ENCODE measurements at places on chromosomes 11 and 22.

DNA sequence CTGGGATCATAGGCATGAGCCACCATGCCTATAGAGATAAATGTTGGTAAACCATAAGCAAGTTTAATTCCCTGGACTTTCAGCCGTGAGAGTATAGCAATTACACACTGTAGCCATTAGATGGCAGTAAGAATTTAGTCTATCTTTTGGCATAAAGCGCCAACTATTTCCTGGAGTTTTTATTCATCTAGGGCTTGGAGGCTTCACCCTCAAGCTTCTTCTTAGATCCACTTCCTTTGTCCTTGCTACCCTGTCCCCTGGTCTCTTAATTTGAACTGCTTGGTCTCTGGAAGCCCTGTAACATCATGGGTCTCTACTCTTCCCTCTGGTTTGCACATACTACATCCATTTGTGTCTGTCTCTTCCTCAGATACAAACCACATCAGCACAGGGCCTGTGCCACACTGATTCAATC lies 38.2 kb downstream of the OR10A6 start:
- DNase-seq: peak; percentile 54

GRCh38 chr11:86301742-86302091 lies 323 bp upstream of the HIKESHI start:
- no peak for DNase-seq

DNA sequence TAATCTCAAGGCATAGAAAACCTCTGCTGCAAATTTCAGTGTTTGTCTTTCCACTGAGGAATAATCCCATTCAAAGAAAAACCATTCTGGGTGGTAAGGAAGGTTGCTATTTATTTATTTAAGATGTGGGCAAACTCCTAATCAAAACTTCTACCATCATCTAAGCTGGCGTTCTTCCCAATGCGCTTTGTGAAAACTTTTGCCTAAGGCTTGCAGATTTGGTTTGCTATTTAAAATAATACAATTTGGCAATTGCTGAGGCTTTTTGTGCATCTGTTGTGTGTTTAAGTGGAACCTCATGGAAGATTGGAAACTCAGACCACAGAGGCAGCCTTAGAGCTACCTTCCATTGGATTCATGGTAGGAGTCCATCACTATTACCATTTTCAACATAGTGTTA lies 309.0 kb downstream of the BLID start:
- DNase-seq: peak; percentile 29

- DNase-seq: no peak
Measured at GRCh38 chr11:8221917-8222495, 41.7 kb downstream of the LMO1 start.

DNA sequence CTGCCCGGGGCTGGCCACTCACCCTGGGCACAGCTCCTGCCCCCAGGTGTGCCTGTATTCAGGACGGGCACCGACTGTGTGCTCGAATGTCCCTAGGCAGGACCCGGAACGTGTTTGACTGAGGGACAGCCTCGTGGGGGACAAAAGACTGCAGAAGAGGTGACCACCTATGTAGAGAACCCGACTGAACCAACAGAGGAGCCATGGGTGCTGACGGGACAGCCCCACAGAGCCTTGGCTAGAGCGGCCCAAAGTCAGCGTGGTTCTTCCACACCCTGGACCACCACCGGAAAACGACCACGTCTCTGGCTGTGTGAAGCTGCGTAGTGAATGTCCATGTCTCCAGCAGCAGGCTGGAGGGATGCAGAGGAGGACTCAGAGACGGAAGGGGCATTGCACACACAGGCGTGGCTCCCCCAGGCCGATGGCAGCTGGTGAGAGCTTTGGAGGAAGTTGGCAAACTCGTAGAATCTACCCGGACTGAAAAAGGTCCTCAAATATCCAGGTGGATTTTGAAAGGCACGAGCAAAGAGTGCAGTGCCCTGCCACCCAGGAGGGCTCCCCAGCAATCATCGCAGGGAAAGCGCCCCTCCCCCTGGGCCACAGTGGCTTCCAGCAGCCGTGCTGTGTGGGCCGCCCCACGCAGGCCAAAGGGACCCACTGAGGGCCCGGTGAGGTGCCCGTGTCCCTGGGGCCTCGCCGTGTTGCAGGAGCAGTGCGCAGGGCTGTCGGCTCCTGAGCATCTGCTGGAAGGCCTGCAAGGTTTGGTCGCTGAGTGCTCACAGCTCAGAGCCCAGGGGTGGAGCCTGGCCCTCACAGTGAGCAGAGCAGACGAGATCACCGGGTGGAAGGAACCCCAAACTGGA lies 17.5 kb upstream of the MUC5B start:
- no peak for DNase-seq

DNA sequence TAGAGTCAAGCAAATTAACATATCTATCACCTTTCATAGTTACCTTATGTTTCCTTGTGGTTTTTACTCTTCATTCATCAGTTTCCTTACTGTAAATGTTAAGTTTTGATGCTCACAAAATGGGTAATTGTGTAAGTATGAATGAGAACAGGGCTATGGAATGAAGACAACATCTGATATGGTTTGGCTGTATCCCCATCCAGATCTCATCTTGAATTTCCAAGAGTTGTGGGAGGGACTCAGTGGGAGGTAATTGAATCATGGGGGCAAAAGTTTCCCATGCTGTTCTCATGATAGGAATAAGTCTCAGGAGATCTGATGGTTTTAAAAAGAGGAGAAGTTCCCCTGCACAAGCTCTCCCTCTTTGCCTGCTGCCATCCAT lies 107.6 kb downstream of the CCDC34 start:
- DNase-seq: peak; percentile 60

DNA sequence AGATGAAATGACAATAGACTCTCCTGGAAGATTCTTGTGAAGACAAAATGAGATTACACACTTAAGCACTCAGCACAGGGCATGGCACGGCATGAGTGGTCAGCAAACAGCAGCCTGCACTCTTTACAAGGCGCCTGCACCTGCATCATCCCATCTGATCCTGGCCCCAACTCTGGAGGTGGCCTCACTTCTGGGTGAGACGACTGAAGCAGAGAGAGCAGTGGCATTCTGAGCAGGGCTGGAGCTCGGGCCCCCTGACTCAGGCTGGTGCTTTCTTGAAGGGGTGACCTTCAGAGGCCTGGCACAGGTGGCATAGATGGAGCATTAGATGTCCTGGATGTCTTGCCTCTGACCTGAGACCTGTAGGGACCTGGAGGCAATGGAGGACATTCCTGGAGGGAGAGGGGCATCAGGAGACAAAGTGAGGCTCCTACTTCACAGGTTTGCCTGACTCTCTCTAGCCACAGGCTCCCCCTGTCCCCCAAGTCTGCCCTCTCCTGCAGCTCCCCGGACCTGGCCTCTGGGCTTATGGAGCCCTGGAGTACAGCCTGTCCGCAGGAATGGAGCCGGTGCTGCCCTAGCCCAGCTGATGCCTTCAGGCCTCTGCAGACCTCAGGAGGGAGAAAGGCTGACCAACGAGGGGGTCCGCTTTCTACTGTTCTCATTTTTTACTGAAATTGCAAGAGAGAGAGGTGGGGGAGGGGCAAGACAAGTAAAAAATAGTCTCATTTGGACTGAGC lies 65.5 kb upstream of the THY1 start:
- DNase-seq: no peak

DNA sequence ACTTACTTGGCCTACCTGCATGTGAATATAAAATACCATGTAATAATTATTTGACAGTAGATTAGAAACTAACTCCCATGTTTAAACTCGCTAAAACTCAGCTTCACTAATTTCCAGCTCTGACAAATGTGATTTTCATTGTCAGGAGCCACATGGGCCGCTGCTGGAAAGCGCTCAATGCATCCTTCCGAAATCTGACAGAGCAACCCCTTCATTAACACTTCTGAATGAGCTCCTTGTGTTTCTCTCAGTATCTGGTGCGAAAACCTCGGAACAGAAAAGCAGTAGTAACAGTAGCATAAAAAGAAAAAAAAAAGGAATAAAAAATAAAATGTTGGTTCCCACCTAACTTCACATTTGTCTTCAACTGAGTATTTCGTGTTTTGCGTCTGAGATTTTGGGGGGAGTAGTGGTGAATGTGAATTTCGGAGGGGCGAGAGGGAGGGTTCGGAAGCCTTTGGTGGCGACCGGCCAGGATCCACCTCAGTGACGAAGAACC lies 710 bp downstream of the MTCH2 start:
- no peak for DNase-seq

DNA sequence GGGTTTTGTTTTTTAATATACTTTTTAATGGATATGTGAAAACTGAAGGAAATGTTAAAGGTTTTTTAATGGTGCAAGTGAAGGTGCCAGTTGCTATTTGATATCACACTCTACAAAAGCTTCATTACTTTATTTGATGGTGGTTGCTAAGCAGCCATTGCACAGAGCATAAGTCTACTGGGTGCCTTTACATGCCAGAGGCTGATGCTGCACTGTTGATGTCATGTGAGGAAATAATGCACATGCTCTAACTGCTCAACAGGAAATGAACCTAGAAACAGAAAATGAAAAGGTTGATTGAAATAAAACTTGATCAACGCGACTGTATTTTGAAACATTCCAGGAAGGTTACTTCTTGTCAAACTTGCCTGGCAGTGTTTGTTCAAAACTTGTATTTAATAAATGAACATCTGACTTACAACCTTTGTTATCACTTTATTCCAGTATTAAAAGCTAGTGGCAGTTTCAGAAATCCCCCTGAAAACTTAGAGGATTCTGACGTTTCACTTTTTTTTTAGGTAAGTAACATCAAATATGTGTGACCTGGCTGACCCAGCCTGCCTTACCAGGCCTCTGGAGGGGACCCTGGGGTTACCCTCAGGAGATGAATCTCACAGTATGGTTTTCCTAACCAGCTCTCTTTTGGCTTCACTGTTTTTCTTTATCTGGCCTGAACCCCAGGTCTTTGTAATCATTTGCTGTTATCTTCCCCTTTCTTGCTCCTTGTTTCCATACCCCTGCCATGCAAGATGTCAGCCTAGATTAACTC lies 2.4 kb upstream of the ATP5MG start:
- peak; percentile 11 for DNase-seq

- DNase-seq: no peak
Measured at GRCh38 chr22:37001826-37002225, 17.4 kb downstream of the TST start.

DNA sequence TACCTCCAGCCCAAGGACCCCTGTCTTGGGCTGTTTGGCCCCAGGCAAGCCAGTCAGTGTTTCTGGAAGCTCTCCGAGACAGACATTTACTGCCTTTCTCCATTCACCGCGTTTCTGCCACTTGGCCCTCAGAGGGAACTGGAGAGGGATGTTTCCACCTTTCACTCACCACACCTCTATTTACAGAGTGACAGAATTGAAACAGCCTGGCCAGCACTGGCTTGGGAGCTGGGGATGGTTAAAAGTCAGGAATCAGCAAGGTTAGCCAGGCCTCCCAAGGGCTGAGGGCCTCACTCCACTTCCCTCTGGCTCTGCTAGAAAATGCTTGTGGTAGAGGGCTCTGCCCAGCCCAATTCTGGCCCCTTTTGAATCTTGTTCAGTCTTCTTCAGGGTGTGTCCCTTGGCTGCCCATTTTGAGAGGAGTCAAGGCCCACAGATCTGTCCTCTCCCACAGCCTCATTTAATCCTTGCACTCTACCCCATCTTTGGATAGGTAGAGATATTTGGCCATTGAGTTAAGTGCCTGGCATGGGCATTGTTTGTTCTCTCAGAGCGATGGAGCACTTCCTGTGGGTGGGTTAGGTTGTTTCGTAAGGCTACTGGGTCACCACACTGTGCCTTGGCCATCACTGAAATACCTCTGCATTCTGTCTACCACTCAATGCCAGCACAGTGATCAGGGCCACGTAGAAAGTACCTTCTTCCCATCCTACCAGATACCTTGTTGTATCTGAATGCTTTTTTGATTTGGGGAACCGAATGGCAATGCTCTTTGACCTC lies 119.2 kb downstream of the MICAL2 start:
- DNase-seq: no peak

- DNase-seq: peak; percentile 97
Measured at GRCh38 chr22:26322179-26322905, 106.7 kb upstream of the ASPHD2 start.

DNA sequence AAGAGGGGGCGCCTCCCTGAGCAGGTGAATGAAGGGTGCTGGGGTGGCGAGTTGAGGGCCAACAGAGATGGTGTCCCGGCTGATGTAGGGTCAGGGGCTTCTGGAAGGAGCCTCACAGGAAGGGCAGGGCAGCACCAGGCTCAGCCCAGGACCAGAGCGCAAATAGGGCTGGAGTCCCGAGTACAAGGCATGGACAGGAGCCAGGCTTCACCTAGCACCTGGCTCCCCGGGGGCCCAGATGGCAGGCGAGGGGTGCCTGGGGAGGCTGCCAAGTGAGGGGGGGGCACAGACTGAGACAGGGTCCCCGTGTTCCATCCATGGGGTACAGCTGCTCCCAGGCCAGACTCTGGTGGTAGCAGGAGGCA lies 105.8 kb downstream of the KCNQ1 start:
- DNase-seq: no peak

DNA sequence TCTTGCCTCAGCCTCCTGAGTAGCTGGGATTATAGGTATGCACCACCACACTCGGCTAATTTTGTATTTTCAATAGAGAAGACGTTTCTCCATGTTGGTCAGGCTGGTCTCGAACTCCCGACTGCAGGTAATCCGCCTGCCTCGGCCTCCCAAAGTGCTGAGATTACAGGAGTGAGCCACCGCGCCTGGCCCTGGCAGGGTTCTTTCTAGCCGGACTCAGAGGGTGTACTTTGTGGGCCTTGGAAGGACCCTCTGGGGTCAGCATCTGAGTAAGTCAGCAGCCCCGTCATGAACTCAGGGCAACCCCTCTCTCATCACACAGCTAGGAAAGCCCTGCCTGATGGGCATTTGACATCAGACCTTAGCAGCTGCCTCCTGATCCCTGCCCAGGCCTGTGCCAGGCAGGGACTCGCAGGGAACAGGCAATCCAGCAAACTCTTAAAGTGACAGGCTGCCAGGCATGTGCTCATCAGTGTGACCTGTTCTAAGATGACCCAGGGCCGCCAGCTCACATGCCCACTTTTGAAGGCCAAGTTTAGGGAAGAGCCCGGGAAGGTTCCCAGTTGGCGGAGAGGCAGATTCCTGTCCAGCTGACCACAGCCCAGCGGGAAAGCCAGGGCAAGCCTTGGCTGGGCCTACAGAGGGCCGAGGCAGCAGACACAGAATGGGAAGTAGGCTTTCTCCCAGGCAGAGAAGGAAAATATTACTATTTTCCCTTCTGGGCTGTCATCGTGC lies 92.9 kb downstream of the MORC2 start:
- peak; percentile 22 for DNase-seq

- DNase-seq: no peak
Measured at GRCh38 chr11:44778195-44779100, 51.7 kb downstream of the TSPAN18 start.

DNA sequence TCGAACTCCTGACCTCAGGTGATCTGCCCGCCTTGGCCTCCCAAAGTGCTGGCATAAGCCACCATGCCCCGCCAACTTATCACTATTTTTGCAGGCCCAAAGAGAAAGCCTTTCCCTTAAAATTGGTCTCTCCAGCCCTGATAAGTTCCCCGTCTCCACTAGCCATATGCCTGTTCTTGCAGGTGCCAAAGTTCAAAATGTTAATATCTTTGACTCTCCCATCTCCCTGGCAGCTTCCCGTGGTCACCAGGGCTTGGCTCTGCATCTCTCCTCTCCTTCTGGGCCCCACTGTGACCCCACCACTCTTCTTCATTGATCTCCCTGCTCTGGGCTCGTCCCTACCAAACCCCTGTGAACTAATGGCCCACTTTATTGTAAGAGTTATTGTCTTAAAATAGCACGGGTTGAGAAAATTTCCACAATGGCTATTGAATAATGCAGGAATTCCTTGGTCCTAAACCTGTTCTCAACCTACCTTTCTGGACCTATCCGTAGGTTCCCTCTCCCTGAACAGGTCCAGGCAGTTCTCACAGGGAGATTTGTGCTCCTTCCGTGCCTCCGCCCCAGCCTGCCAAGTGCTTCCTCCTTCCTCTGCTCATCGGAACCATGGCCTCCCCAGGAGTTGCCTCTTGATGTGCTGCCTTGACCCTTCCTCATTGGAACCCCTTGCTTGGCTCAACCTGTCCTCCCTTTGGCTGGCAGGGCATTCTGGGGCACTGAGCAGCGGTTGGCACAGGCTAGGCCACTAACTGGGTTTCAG lies 147.5 kb downstream of the DSCAML1 start:
- DNase-seq: no peak
